Calu3 (cell line): ENCODE measurements at places on chromosomes 6 and 20. TPM values are rescaled to one million over a fixed set of nuclear protein-coding genes. Genes with fewer than 3 reads are reported as not detected.

DNA sequence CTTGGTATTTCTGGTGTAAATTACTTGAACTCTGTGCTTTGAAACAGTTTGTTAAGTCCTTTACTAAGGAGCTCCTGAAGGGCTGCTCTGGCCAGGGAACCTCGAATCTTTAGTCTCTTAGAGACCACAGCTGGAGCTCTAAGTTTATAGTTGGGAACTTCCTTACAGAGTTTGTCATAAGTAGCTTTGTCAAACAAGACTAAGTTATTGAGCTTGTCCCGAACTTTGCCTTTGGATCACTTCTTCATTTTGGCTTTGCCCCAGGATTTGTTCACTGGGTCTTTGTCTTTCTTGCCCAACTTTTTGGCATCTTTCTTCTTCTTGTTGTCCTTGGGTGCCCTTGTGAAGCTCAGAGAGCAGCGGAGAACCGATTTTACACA lies 64.8 kb downstream of the FAM50B start:
- peaks cover 10% of the 10 kb centered on the region for H3K36me3 ChIP-seq
- H3K4me1 ChIP-seq: peaks cover 41% of the 10 kb centered on the region
- DNase-seq: no peak

DNA sequence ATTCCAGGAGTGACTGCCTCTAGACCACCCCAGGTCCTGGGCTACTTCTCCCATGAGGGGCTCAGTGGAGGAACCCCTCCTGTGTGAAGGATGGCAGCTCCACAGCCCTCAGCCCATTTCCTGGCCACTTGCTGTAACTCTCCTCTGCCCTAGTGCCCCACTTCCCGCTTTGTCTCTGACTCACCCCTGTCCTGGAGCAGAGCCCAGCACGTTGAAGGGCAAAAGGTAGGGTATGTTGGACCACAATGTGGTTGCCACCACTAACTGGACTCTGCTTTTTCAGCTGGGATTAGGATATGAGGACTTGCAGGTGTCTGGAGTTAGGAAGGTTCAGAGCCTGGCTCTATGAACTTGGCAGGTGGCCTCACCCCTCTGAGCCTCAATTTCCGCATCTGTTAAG lies 2.4 kb downstream of the MYBL2 start:
- H3K36me3 ChIP-seq: peaks cover 50% of the 10 kb centered on the region
- H3K27me3 ChIP-seq: no peaks in the 10 kb centered on the region
- DNase-seq: peak; percentile 84
- peak overlapping the region; percentile 86 for H3K4me3 ChIP-seq

DNA sequence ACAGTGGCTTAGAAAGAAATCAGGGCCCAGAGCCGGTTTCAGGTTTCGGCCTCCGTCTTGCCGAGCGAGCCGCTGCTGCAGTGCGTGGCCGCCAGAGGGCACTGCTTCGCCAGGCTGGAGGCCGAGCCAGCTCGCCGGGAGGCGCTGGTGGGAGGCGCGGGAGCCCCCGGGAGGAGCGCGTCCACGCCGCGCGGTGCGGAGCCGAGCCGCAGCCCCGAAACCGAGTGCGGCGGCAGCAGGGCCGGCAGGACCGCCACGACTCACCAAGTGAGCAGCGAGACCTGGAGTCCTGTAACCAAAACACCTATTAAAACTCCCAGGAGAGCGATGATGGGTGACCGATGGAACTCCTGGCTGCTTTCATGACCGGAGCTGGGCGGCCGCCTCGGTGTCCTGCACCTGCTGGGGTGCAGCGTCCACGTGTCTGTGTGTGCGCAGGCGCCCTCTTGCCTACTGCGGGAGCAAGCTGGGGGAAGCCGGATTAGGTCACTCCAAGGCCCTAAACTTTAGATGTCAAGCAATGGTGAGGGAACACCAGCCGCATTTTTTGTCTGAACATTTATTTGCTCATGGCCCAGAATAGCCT lies 186.9 kb upstream of the UST start:
- H3K4me1 ChIP-seq: no peaks in the 10 kb centered on the region
- peak; percentile 79 for DNase-seq
- no peaks in the 10 kb centered on the region for H3K27me3 ChIP-seq
- H3K27ac ChIP-seq: no peak overlapping the region
- no peaks in the 10 kb centered on the region for H3K36me3 ChIP-seq
- H3K4me3 ChIP-seq: peak overlapping the region; percentile 58

GRCh38 chr20:45318386-45318939 lies 10.4 kb upstream of the MATN4 start:
- peaks cover 15% of the 10 kb centered on the region for H3K4me1 ChIP-seq
- peaks cover 59% of the 10 kb centered on the region for H3K27me3 ChIP-seq
- no peak overlapping the region for H3K4me3 ChIP-seq
- no peak for DNase-seq

GRCh38 chr6:162116902-162117525 lies 610.6 kb downstream of the PRKN start:
- H3K4me1 ChIP-seq: no peaks in the 10 kb centered on the region
- H3K4me3 ChIP-seq: no peak overlapping the region
- H3K27me3 ChIP-seq: no peaks in the 10 kb centered on the region
- DNase-seq: no peak
- no peaks in the 10 kb centered on the region for H3K36me3 ChIP-seq

SNAI1 gene
- 0.81 and 0.90 TPM in 2 replicates for total RNA-seq
